ENCODE measurements at places on chromosomes 5 and 9.

- DNase-seq, result no peak
Measured at GRCh38 chr5:34053133-34053532, 10.1 kb upstream of the C1QTNF3 start.

DNA sequence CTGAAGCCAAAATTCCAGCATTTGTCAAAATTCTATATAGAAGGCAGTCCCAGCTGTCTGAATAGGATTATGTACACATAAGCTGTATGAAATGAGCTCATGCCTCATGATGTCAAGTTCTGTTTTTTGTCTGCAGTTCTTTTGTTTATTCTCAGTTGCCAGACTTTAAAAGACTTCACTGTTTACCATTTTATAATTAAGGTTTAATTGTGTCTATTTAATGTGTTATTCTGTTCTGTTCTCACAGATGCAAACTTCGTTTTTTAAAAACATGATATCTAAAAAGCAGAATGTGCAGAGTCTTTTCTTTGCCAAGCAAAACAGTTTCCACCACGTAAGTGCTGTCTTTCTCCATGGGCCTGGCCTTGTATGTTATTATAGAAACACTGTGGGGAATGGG is 31.1 kb downstream of the ERAP1 start:
- DNase-seq, result no peak

DNA sequence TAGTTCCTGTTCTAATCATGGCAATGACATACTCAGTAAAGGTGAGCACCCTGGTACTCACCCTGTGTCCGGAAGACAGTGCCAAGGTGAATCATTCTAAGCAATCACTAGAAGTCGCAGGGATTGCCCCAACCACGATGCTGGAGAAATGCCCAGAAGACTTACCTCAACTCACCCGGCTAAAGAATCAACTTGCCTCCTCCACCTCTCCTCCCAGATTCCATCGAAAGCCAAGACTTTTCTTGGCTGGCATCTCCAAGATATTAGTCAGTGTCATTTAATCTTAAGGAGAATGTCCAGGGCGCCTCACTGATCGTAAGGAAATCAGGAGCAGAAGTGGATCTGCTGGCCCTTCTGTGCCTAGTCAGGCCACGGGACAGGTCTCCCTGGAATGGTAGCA is 204.9 kb downstream of the ERCC6L2 start:
- no peak for DNase-seq

GRCh38 chr9:15576350-15577050 is 23.7 kb downstream of the CCDC171 start:
- DNase-seq, result no peak

- DNase-seq, result no peak
Measured at GRCh38 chr9:137446851-137447471, 5.8 kb upstream of the ENTPD8 start.

- no peak for DNase-seq
Measured at GRCh38 chr5:12313602-12314001, 409.4 kb upstream of the CTNND2 start.

DNA sequence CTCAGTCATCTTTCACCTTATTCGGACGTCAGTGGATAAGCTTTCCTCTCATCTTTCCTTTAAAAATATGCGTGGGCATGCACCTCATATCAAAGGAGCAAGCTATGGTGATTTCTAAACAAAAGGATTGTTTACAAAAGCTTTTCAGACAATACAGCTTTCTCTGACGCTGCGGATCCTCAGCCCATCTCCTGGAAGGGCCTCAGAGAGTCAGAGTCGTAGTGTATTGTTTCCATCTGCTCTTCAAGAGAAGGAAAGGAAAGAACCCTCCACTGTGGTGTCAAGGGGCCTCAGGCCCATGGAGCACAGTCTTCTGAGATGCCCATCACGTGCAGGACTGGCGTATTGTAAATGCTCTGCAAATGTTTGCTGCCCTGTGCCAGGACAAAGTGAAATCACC is 163.4 kb upstream of the MAP1B start:
- DNase-seq, result no peak

- no peak for DNase-seq
Measured at GRCh38 chr9:34070606-34071324, 22.1 kb upstream of the UBAP2 start.

GRCh38 chr9:21251190-21251589 is 11.4 kb upstream of the IFNA14 start:
- no peak for DNase-seq

DNA sequence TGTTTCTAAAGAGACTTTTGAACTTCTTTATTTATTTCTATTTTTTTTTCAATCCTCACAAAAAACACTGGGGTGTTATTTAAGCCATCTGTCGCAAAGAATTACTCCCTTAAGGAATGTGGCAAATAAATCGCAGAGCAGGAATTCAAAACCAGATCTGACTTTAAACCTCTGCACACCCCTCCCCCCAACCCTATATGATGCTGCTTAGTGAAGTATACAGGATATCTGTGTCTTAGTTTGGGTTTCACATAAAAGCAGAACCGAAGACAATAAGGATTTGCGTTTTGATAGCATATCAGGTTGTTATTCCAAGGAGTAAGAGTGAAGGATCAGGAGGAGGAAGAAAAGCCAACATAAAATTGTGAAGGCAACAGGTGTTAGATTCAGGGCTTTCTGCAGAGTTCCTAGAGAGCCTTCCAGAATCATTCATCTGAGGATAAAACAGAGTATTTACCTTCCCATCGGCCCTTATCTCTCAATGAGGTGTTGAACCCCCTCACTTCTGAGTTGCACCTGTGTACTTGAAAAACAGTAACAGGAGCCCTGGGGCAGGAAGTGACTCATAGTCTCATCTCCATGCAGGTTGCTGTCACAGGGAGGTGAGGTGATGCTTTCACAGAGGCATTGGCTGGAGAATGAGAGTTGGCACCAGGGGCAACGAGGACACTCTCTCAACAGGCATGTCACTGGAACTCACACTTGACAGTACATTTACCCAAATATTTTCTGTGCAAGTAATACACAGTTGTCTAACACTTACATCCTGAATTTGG is 33.5 kb upstream of the DMRT3 start:
- DNase-seq, result no peak

DNA sequence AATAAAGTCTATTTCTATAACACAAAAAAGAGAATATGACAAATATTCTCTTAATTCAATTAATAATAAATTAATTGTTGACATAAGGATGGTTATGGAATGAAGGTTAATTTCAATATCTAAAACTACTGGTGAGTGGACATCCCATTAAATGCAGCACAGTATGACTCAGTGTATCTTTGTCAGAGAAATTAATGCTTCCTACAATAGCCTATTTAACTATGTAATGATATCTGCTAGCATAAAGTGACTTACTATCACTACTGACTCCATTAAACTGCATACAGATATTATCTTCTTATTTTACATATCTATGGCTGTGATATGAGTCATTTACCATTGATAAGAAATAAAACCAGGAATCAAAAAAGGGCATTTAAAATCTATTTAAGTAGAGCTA is 298.7 kb downstream of the CDH12 start:
- no peak for DNase-seq

- no peak for DNase-seq
Measured at GRCh38 chr9:27085456-27085855, 23.6 kb upstream of the TEK start.

GRCh38 chr9:35748858-35749514 is at the start of the genes GBA2 and RGP1:
TSS of gene GBA2 (minus strand) at chr9:35749228. CDS start at chr9:35748704, 524 bp downstream.
TSS of gene RGP1 (plus strand) at chr9:35749287. CDS start at chr9:35749756, 469 bp downstream.
- DNase-seq, result peak; percentile 81

DNA sequence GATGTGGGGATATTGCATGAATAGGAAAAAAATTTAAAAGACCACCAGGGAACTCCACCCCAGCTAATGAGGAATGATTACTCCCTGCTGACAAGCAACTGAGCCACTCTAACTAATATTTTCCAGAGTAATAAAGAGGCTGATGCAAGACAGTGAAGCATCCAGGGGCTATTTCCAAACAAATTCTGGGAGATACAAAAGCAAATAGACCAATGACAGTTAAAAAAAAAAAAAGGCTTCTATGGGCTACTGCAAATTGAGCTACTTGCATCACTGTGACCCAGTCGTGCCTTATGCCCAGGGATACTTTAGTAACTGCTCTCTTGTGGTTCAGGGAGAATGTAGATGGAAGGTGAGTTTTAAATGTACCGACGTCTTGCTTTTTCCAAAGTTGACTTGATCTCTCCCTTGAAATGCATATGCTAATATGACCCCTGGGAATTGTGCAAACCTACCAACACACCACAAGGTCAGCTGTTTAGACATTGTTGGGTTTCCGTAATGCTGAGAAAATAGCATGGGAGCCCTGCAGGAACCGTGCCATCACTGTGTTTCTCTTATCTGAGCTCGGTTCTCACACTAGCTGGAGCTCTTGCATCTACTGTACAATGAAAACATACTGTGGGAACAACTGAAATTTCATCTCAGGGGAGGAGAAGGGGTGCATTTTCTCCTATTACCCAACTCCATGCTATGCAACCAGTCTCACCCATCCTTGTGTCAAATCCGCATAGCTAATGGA is 250.6 kb upstream of the MAP3K1 start:
- no peak for DNase-seq

- DNase-seq, result no peak
Measured at GRCh38 chr5:158054223-158055110, 195.5 kb upstream of the CLINT1 start.

- no peak for DNase-seq
Measured at GRCh38 chr9:105881021-105881420, 186.7 kb downstream of the TMEM38B start.

DNA sequence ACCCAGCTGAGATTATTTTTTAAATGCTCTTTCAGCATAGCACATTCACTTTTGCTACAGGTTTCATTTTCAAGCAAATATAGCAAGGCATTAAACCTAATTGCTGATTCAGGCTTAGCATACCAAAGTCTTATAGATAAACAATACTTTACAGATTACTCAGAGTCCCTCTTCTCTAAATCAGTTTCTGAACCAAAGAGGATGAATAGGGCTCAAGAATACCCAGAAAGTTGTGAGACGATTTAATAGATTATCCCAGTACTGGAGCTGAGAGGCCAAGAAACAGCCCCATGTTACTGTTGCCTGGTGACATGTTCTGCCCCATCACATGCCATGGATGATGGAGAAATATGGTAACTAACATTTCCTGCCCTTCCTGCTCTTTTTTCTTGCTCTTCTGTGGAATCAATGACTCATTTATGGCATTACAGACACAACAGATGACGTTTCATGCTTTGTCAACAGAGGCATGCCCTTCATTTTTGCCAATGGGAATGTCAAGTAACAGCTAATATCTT is 18.1 kb upstream of the SSBP2 start:
- DNase-seq, result peak; percentile 19

- no peak for DNase-seq
Measured at GRCh38 chr5:115435065-115435777, 109.4 kb downstream of the FEM1C start.

GRCh38 chr9:131620764-131621520 is 75.6 kb downstream of the PRRT1B start:
- DNase-seq, result no peak

GRCh38 chr5:17436761-17437221 is 61.2 kb upstream of the TAF11L2 start:
- DNase-seq, result no peak

GRCh38 chr5:78499485-78499884 is 139.1 kb downstream of the SCAMP1 start:
- no peak for DNase-seq

Data from activated CD4-positive, alpha-beta T cell treated with anti-CD3 and anti-CD28 coated beads, Interleukin-10, Interleukin-2, amounts not matched to agents 100 ng/mL and 50 ng/mL, durations not matched to agents 16 hours and 8 hours (primary cell).